AG09309 (cell line): ENCODE measurements at places on chromosomes 4 and X.

GRCh38 chr4:85968945-85969819, 390.7 kb downstream of the MAPK10 start:
- DNase-seq, result no peak

GRCh38 chrX:133307637-133308498, 89.7 kb upstream of the TFDP3 start:
- DNase-seq, result no peak

DNA sequence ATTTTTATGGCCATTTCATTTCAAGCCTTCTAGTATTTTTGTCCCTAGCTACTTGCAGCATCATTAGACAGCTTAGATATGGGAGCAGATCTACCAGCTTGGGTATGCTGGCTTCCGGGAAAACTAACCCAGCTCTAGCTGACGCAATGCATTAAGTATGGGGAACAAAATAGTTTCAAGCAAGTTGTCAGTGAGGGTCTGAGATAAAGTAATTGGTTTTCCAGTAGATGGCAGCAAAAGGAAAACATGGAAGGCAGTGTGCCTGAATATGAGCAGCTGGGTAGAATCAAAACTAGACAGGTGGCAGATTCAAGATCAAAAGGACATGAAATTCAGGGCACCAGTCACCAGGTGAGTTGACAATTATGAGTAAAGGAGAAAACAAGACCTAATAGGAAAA, 340.9 kb upstream of the CTSO start:
- DNase-seq, result peak; percentile 70

DNA sequence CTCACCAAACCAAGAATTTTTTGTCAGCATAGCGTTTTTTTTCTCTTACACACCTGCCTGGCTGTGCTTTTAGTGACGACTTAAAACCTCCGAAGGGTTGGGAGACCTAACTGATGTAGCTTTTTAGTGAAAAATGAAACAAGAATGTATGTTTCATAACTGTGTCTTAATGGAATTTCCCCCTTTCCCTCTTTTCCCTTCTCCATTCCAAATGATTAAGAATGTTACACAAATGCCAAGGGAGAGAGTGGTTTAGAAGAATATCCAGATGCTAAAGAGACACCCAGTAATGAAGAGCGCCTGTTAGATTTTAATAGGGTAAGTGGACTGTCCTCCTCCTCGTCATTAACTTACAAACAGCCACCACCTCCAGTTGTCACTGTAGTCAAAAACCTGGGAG, 33.2 kb upstream of the TBC1D14 start:
- DNase-seq, result no peak

DNA sequence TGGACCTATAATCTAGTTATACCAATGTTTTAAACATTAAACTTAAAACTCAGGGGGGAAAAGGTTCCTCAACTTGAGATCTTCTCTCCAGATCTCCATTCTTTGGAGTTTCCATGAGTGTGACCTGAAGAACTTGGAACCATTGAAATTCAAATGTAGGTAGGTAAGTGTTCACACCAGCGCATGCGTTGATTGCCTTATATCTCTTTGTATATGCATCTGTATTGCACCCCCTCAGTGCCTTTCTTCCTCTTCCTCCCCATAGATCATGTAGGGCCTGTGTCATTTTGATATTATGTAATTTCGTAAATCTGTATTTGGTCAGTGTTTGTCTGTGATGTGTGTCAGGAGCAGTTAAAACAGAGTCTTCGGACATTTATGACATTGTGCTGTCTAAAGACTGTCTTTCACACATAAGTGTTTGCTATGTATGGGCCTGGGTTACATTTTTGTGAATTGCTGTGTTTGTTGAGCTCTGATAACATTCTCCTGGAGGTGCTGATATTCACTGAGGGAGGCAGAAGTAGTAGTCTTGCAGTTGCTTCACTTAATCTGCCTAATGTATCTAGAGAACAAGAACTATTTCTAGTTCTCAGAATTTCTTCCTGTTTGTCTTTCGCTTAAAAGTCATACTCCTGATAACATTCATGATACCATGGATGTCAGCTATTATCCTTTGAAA, 126.3 kb downstream of the RAP1GDS1 start:
- DNase-seq, result no peak

DNA sequence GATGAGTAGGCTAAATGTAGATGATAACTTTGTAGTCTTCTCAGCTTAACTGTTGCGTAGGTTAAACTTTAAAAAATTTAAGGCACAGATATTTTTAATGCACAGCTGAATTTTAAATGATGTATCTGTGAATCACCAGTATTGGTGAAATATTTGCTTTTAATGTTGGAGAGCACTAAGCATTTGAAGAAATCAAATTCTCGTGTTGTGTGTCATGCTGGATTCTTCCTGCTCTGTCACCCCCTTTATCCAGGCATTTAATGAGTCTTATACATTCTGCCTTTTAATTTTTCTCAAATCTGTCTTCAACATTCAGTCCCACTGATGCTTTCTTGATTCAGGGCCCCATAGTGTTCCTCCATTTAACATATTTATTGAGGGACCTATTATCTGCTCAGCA, 76.7 kb downstream of the SLC4A4 start:
- no peak for DNase-seq
